ENCODE measurements at places on chromosomes 5 and 9. TPM values are rescaled to one million over a fixed set of nuclear protein-coding genes. Genes with fewer than 3 reads are reported as not detected.
A peak's percentile ranks its signal among the peaks of the same experiment; 100 is the strongest.

IFNK gene
- total RNA-seq = not detected

EIF4EBP3 gene
- 6.7 TPM for total RNA-seq

C5orf34 gene
- total RNA-seq = 4.8 TPM

PCDHGA2 gene
- total RNA-seq = 0.72 TPM

CNTNAP3B gene
- total RNA-seq = 7.4 TPM

TAF1L gene
- total RNA-seq = not detected

TLE1 gene
- total RNA-seq = 68.7 TPM

SARDH gene
- 4.2 TPM for total RNA-seq

DNA sequence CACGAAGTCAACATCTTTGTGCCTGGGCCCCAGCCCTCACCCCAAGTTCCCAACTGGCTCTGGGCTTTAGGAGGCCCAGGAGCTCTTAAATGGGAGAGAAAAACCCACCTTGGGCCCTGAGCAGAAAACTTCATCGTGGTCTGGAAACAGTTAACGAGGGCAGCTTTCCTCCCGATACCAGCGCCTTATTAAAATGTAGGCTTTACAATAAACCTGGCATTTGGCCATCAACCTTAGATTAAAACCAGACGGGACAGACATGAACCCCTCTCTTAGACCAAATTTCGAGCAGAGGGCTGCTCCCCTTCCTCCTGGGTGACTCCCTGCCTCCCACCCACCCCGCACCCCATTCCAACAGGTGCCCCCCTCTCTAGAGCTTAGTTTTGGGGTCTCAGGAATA lies 39.4 kb downstream of the PRRX2 start:
- DNase-seq = no peak

DNA sequence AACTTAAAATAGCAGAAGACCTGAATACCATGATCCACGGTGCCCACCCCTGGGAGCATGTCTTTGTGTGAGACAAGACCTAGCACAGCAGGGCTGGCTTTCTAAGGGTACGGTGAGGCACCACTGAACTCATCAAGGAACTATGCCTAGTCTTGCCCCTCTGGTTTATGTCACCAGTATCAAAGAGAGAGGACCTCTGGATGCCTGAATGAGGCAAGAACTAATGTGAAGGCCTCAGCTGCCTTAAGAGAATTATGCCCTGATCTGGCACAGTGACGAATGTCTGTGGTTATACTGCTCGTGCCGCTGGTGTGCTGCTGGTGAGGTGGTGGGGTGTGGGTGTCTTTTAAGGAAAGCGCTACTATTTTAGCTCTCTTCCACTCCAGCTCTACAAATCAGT lies 23.0 kb downstream of the NREP start:
- no peak for DNase-seq

- no peak for DNase-seq
Observed at GRCh38 chr9:33459115-33459514, 11.7 kb upstream of the AQP3 start.

DNA sequence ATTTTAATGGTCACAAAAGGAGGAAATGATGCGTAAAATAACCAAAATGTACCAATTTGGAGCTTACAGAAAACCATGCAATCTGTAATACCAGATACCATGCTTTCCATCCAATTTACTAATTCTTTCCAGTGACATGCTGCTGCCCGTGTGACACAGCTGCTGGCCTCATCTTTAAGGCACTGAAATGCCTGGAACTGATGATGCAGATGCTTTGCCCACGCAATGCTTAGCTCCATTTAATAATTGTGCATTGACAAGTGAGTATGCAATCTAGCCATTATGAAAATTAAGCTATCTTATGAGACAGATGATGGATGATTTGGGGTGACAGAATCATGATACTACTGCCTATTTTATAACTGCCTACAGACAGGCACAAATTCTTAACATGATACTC lies 169.2 kb upstream of the CTNND2 start:
- DNase-seq = no peak

DNA sequence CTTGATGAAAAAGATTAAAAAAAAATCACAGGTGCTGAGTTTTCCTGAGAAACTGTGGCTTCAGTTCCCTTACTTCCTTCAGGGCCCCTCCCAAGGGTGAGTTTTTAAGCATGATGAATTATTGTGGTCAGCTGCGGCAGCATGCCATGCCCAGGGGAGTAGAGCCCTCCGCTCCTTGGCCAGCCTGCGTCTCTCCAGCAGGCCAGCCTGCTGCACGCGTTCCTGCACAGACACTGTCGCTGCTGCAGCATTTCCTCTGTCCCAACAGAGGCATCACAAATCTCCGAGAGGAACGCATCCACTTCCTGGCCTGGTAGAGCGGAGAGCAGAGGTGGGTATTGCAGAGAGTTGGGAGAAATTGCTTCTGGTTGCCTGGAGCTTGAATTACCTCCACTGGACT lies 26.1 kb upstream of the GLRA1 start:
- DNase-seq = no peak

DNA sequence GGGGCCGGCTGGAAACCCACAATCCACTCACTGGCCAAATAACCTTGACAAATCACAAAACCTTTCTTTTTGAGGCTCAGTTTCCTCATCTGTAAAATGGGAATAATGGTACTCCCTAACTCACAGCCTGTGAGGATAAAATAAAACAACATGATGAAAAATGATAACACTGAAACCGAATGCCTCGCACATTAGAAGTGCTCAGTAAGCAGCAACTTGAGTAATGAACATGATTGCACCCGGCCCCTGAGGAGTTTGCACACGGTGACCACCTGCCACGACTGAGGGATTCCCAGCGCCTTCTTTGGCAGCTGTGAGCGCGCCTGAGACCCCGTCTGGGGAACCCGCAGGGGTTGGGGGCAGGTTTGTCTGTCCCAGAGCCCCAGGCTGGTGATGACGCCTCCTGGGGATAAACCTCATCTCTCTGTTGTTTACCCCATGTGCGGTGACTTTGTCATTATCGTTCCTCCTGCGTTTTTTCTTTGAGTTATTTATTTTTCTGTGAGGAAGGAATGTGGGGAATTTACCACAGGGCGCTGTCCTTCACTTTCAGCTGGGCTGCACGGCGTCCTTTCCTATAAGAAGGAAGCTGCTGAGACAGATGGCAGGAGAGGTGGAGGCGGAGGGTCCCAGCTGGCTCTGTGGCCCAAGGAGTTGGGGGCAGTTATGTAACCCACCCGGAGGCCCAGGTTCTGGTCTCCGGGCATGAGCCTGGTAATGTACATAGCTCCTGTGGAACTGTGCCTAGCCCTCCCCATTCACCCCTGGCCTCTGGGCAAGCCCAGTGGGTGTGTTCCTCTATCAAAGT lies 3.0 kb upstream of the SYNPO start:
- DNase-seq = peak; percentile 25

- no peak for DNase-seq
Observed at GRCh38 chr9:98367923-98368322, 112.5 kb upstream of the TBC1D2 start.

DNA sequence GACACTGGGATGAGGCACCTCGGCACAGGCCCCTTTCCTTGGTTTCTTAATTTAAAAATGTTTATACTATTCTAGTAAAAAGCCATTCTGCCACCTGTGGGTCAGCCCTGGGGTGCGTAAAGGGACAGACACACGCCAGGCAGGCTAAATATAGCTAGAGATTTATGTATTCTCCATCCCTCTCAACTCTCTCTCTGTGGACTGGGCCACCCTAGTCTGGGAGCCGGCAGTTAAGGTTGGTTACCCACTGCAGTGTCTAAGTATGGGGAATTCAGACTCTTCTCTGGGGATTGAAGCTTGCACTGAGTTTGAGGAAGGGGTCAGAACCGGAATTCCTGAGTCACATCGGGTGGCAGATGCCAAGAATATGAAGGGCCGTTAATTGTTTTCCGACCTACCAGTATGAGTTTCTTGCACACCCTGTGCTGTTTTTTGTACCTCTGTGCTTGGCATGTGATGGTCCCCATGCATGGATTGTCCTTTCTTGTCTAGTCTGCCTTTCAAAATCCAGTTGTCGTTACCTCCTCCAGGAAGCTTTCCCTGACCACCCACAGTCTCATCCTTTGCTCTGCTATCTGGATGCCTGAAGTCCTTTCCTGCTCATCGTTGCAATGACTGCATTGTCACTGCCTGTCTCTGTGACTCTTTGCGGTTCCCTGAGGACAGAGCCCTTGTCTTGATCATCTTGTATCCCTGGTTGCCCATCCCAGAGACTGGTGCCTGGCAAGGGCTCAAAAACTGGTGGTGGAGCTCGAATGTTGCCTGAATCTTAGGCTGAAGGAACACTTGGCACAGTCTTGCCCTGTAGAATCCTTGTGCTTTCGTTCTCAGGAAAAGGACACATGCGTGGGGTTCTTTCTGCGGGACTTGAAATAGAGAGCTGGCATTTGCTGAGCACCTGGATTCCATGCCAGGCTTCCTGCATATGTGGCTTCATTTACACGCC lies 2.1 kb downstream of the NEURL1B start:
- DNase-seq = no peak

DNA sequence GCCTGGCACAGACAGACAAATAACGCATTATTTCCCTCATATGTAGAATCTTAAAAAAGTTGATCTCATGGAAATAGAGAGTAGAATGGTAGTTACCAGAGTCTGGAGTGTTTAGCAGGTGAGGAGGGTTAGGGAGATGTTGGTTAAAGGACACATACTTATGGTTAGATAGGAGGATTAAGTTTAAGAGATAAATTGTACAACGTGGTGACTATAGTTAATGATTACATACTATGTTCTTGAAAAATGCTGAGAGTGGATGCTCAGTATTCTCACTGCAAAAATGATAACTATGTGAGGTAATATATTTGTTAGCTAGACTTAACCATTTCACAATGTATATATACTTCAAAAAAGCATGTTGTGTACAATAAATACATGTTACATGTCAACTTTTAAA lies 38.0 kb downstream of the CERT1 start:
- DNase-seq = no peak

DNA sequence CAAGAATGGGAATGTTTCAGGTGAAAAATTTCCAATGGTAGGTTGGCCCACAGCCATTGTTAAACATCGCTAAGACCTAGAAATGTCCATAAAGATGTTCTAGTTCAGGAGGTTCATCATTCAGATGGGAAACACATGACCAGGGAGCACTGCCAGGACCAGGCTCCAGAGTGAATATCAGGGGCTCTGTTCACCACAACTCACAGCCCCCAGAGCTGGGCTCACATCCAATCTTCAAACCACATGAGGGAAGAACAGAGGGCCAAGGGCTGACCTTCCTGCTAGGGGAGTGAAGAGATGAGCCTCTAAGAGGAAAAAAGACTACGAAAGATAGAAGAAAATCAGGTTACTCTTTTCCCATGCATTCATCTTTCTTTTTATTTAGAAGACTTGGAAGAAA lies 205.8 kb downstream of the SEMA5A start:
- DNase-seq = no peak

DNA sequence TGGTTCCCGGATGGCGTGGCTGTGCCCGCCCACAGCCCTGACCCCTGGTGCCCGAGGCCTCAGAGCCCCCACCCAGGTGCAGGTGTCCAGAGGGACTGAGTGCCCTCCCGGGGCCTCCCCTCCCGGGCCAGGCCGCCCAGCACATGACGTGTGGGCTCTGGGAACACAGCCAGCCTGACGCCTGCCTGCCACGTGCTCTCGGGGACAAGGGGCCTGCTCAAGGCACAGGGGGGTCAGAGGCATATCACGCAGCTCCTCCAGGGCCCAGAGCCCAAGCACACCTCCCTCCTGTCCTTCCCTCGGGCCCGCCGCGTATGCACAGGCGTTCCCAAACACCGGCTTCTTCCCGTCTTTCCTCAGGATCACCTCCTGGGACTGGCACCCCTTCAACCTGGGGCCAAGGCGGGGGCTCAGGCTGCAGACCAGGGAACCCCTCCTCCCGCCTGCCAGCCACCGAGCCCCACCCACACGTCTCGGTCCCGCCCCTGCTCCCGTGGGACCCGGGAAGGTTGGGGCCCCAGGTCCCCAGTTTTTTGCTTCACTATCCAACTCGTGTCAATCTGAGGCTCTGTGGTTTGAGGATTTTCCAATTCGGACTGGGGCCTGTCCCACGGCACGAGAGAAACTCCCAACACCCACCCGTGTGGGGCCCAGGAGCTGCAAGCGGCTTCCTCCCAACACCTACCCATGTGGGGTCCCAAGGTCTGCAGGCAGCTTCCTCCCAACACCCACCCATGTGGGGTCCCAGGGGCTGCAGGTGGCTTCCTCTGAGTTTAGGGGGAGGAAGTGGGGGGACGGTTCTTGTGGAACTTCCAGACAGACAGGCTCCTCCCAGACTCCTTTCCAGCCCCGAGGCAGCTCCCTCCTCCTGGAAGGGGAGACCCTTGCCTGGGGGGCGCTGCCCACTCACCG lies 1.5 kb downstream of the LCN10 start:
- no peak for DNase-seq

GRCh38 chr5:132475987-132476875 lies 14.3 kb downstream of the IRF1 start:
- no peak for DNase-seq

DNA sequence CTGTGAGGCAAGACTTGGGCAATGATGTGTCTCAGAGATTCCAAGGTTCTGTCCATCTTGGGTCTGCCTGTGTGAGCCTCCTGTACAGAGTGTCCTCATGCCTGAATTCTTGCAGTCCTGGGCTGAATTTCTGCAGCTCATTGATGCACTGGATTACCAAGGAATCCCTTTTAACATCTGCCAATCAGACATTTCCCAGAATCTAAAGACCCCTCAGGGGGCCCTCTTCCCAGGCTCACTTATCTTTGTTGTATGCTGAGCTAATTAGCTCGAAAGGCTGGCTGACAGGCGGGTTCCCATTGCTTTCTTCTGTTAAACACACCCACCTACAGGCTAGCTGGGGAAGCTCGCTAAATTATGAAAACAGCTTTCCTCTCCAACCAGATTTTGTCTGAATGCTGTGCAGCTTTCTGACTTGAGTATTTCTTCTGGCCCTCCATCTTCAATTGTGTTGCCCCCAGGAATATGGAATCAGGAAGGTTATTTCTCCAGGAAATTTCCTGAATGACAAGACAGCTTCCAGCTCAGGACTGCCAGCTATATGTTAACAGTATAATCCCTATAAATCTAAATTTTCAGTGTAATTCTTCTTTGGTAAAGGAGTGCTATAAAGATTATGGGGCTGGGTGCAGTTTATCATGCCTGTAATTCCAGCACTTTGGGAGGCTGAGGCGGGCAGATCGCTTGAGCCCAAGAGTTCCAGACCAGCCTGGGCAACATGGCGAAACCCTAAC lies at the start of gene LIX1:
LIX1 (minus strand) TSS at position 91 of the 734 bp plus-strand sequence; CDS start at position 56, 35 bp downstream.
- DNase-seq = no peak

- no peak for DNase-seq
Observed at GRCh38 chr5:108728566-108729241, 19.0 kb upstream of the FER start.

DNA sequence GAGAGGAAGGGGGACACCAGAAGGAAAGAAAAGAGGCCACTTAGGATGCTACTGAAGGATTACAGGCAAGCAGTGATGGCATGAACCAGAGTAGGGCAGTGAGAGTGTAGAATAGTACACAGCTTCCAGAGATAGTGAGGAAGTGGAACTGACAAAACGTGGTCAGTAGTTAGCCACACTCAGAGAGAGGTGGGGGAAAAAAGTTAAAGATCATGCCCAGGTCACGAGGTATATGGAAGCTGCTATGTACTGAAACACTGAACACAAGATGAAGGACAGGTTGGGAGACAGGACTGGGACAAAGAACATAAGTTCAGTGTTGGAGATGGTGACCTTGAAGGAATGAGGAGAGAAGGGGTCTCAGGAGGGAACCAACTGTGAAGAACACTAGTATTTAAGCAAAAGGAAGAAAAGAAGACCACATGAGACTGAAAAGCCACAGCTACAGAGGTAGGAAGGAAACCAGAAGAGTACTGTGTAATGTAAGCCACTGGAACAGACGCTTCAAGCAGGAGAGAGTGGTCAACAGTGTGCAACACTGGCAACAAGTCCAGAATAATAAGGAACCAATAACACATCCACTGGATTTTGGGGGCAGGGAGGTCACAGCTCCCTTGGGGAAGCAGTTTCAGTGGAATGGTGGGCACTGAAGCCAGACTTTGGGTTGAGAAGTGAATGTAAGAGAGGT lies 45.5 kb downstream of the ELL2 start:
- no peak for DNase-seq

GRCh38 chr5:168261227-168261571 lies 30.2 kb upstream of the WWC1 start:
- DNase-seq = no peak
